Keratinocyte (primary cell): ENCODE measurements at places on chromosomes 12 and 14. TPM values are rescaled to one million over a fixed set of nuclear protein-coding genes. Genes with fewer than 3 reads are reported as not detected.

- H3K27ac ChIP-seq, result peak overlapping the region; percentile 84
- H3K36me3 ChIP-seq, result peaks cover 16% of the 10 kb centered on the region
- DNase-seq, result no peak
These were observed 553 bp downstream of the CNPY2 start for GRCh38 chr12:56315249-56315621.

DNA sequence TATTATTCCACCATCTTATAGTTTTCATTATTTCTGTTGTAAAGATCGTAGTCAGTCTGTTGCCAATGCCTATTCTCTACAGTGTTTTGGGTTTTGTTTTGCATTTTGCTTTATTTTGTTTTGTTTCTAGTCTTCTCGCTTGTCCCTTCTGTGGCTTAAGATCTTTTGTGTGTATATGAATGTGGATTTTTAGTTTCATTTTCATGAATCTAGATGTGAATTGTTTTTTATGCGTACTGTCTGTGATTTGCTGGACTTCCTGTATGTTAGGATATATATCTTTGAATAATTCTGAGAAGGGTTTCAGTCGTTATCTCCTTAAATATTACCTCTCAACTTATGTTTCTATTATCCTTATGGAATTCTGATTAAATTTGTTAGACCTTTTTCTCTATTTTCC lies 13.4 kb downstream of the C12orf42 start:
- no peak for DNase-seq
- no peaks in the 10 kb centered on the region for H3K4me1 ChIP-seq
- H3K27me3 ChIP-seq, result no peaks in the 10 kb centered on the region
- H3K4me3 ChIP-seq, result no peak overlapping the region

GRCh38 chr12:14843425-14843887 lies at the start of gene ART4:
Gene ART4, minus strand, starts transcription at chr12:14843526. Its CDS starts 413 bp downstream, at chr12:14843113.
- H3K27me3 ChIP-seq, result no peaks in the 10 kb centered on the region
- H3K4me3 ChIP-seq, result no peak within 1 kb of the TSS
- H3K36me3 ChIP-seq, result no peaks in the 10 kb centered on the region
- no peak for DNase-seq

- H3K36me3 ChIP-seq, result no peaks in the 10 kb centered on the region
These were observed 147.9 kb upstream of the SEL1L start for GRCh38 chr14:81681541-81681940.

DNA sequence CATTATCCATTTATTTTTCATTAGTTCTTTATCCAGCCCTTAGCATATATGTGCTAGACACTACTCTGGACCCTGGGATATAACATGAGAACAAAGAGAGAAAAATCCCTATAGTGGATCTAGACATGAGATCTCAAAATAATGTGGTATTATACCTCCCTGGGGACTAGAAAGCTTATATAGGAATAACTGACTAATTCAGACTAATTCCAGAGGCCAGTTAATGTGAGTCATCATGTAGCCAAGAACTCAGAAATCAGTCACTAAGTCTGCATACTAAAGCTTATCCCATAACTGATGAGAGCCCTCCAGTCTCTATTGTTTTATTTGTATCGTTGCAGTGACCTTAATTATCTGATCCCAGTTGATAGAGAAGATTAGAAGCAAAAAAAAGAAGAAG lies 267.1 kb upstream of the RGS6 start:
- H3K27ac ChIP-seq, result no peak overlapping the region
- H3K4me3 ChIP-seq, result no peak overlapping the region
- H3K27me3 ChIP-seq, result no peaks in the 10 kb centered on the region
- H3K36me3 ChIP-seq, result no peaks in the 10 kb centered on the region
- DNase-seq, result no peak
- peaks cover 8% of the 10 kb centered on the region for H3K4me1 ChIP-seq

DNA sequence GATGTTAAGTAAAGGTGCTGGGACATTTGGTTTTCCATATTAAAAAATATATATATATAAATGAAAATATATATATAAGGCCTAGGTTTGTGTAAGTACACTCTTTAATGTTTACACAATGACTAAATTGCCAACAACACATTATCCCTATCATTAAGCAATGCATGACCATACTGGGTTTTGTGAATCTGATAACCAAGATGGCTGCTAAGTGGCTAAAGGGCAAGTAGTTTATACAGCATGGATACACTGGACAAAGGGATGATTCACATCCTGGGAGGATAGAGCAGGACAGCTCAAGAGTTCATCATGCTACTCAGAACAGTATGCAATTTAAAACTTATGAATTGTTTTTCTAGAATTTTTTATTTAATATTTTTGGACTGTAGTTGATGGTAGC lies 89.3 kb downstream of the FIGNL2 start:
- H3K4me1 ChIP-seq, result no peaks in the 10 kb centered on the region
- no peaks in the 10 kb centered on the region for H3K27me3 ChIP-seq
- H3K36me3 ChIP-seq, result no peaks in the 10 kb centered on the region
- DNase-seq, result no peak
- H3K27ac ChIP-seq, result no peak overlapping the region
- no peak overlapping the region for H3K4me3 ChIP-seq

- peaks cover 12% of the 10 kb centered on the region for H3K36me3 ChIP-seq
- DNase-seq, result no peak
- H3K27me3 ChIP-seq, result no peaks in the 10 kb centered on the region
- no peaks in the 10 kb centered on the region for H3K4me1 ChIP-seq
- H3K4me3 ChIP-seq, result no peak overlapping the region
- no peak overlapping the region for H3K27ac ChIP-seq
These were observed 11.1 kb downstream of the PTGES3 start for GRCh38 chr12:56676851-56677580.

GRCh38 chr14:49381778-49382177 lies 204.4 kb downstream of the RPS29 start:
- no peak for DNase-seq
- H3K4me3 ChIP-seq, result no peak overlapping the region
- no peaks in the 10 kb centered on the region for H3K27me3 ChIP-seq
- no peak overlapping the region for H3K27ac ChIP-seq
- no peaks in the 10 kb centered on the region for H3K4me1 ChIP-seq

DNA sequence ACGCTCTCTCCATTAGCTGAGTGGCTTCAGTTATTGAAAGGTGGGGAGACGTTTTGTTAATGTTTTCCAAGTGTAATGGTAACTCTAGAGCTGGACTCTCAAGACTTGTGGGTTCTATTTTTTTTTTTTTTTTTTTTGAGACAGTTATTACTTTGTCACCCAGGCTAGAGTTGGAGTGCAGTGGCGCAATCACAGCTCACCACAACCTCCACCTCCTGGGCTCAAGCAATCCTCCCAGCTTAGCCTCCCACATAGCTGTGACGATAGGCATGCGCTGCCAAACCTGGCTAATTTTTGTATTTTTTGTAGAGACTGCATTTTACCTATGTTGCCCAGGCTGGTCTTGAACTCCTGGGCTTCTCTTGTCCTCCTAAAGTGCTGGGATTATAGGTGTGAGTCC lies 26.2 kb downstream of the ATF1 start:
- H3K36me3 ChIP-seq, result no peaks in the 10 kb centered on the region
- H3K4me3 ChIP-seq, result no peak overlapping the region
- H3K4me1 ChIP-seq, result peaks cover 26% of the 10 kb centered on the region
- H3K27ac ChIP-seq, result no peak overlapping the region
- no peak for DNase-seq

- no peak for DNase-seq
- no peaks in the 10 kb centered on the region for H3K36me3 ChIP-seq
- H3K4me1 ChIP-seq, result peaks cover 14% of the 10 kb centered on the region
- no peak overlapping the region for H3K4me3 ChIP-seq
These were observed 496.4 kb downstream of the PCNX1 start for GRCh38 chr14:71403656-71404055.

- DNase-seq, result no peak
- no peaks in the 10 kb centered on the region for H3K4me1 ChIP-seq
- H3K36me3 ChIP-seq, result no peaks in the 10 kb centered on the region
- no peak overlapping the region for H3K27ac ChIP-seq
These were observed 1010.5 kb upstream of the NOVA1 start for GRCh38 chr14:27608377-27608776.

DNA sequence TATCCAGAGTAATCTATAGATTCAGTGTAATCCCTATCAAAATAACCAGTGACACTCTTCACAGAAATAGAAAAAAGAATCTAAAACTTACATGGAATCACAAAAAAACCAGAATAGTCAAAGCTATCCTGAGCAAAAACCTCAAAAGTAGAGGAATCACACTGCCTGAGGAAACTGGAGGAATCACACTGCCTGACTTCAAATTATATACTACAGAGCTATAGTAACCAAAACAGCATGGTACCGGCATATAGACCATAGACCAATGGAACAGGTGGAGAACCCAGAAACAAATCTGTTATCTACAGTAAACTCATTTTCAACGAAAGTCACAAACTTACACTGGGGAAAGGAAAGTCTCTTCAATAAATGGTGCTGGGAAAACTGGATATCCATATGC lies 244.0 kb downstream of the FUT8 start:
- no peaks in the 10 kb centered on the region for H3K27me3 ChIP-seq
- H3K4me3 ChIP-seq, result no peak overlapping the region
- H3K4me1 ChIP-seq, result peaks cover 10% of the 10 kb centered on the region
- no peak overlapping the region for H3K27ac ChIP-seq

DNA sequence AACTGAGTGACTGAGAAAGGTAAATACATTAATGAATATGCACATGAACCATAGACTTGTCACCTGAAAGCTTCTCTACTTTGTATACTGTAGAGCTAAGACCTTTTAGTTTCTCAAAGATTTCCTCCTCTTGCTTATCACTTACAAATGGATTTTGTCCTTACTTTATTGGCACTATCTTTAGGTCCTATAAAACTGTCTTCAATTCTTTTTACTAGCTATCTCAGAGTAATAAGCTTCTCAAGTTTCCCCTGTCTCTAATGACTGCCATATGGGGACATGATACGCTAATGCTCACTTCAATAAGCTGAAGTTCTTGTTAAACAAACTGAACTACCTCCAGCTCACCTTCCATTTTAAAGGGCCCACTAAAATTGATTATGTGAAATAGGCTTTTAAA lies 468.2 kb upstream of the CCDC196 start:
- no peaks in the 10 kb centered on the region for H3K36me3 ChIP-seq
- no peaks in the 10 kb centered on the region for H3K4me1 ChIP-seq
- no peak overlapping the region for H3K4me3 ChIP-seq
- no peak for DNase-seq
- H3K27me3 ChIP-seq, result no peaks in the 10 kb centered on the region

- H3K27ac ChIP-seq, result no peak overlapping the region
- no peak overlapping the region for H3K4me3 ChIP-seq
- H3K27me3 ChIP-seq, result no peaks in the 10 kb centered on the region
- H3K36me3 ChIP-seq, result no peaks in the 10 kb centered on the region
- DNase-seq, result no peak
These were observed 48.6 kb upstream of the PPM1H start for GRCh38 chr12:62983594-62983993.

- H3K36me3 ChIP-seq, result peaks cover 15% of the 10 kb centered on the region
- H3K4me3 ChIP-seq, result no peak overlapping the region
- H3K4me1 ChIP-seq, result no peaks in the 10 kb centered on the region
- no peaks in the 10 kb centered on the region for H3K27me3 ChIP-seq
These were observed 6.7 kb downstream of the GPR132 start for GRCh38 chr14:105058521-105059034.

DNA sequence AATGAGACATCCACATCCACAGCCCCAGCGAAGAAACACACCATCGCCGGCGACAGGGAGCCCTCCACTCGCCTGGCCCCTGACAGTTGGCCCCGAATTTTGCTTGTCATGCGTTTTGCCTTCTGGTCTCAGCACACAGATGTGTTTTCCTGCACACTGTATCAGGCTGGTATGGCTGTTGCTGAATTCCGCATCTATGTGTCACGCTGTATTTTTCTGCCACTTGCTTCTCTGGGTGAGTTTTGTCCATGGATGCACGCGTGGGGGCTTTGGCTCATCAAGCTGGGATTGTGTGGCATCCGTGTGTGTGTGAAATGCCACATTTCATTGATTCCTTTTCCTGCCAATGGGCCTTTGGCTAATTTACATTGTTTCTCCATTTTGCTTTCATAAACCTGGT lies 26.5 kb downstream of the ARL6IP4 start:
- DNase-seq, result no peak
- H3K27me3 ChIP-seq, result no peaks in the 10 kb centered on the region
- H3K36me3 ChIP-seq, result peaks cover 2% of the 10 kb centered on the region
- no peaks in the 10 kb centered on the region for H3K4me1 ChIP-seq

DNA sequence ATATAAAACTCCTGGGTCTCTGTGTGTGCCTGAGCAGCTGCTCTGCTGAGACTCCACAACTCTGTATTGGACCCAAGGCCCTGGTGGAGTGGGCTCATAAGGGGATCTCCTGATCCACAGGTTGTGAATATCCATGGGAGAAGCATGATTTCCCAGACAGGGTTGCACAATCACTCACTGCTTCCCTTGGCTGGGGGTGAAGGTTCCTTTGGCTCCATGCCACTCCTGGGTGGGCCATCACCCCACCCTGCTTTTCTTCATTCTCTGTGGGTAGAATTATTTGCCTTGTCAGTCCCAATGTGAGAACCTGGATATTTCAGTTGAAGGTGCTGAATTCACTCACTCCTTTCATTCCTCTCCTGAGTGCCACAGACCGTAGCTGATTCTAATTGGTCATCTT lies 205.2 kb upstream of the TMEM260 start:
- H3K4me3 ChIP-seq, result no peak overlapping the region
- no peaks in the 10 kb centered on the region for H3K36me3 ChIP-seq

- peaks cover 14% of the 10 kb centered on the region for H3K4me1 ChIP-seq
- H3K27me3 ChIP-seq, result no peaks in the 10 kb centered on the region
- no peak for DNase-seq
- no peak overlapping the region for H3K27ac ChIP-seq
These were observed 280.7 kb upstream of the SOX5 start for GRCh38 chr12:24230061-24230701.

DNA sequence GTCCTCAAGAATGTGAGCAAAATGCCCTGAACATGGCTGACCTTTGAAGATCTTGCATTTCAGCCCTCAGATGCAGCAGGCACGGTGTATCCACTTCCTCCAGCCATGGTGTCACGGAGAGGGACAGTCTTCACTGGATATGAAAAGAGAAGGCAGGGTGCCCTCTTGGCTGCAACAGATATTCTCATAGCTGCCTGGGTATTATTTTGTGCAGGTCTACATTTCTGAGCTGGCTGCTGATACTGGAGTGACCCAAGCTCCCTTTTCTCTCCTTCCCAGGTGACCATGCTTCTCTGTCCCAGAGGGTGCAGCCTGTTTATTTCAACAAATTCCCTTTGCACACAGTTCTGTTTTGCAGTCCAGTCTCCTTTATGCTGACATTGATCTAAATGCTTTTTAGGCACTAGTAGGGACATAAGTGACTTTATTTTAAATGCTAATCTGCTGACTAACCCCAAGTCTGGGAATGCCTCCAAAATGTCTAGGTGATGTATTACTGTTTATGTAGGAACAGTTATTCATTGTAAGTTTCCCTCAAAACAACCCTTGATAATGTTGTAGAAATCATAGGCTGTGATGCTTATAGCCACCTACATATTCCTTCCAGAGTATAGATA lies 17.4 kb upstream of the PYGL start:
- no peaks in the 10 kb centered on the region for H3K36me3 ChIP-seq
- no peaks in the 10 kb centered on the region for H3K27me3 ChIP-seq
- H3K4me3 ChIP-seq, result no peak overlapping the region
- no peak overlapping the region for H3K27ac ChIP-seq
- H3K4me1 ChIP-seq, result peaks cover 10% of the 10 kb centered on the region
- no peak for DNase-seq

GRCh38 chr14:69631509-69631908 lies 20.1 kb downstream of the SUSD6 start:
- DNase-seq, result no peak
- H3K27me3 ChIP-seq, result no peaks in the 10 kb centered on the region
- peaks cover 4% of the 10 kb centered on the region for H3K4me1 ChIP-seq
- H3K4me3 ChIP-seq, result no peak overlapping the region

The FGF6 gene
- not detected in 3 replicates for polyA plus RNA-seq

The ALKBH1 gene
- polyA plus RNA-seq, result 11.2 to 13.0 TPM (median 11.8 TPM) in 3 replicates

The TMEM121 gene
- 0.18 to 0.31 TPM (median 0.23 TPM) in 3 replicates for polyA plus RNA-seq

The WNT1 gene
- not detected in 3 replicates for polyA plus RNA-seq

The MSI1 gene
- not detected in 3 replicates for polyA plus RNA-seq
